Activated CD4-positive, alpha-beta T cell treated with anti-CD3 and anti-CD28 coated beads, Interleukin-2, amount 50 U/mL, for 16 hours (primary cell): ENCODE measurements at places on chromosomes 6 and 20.

- DNase-seq = no peak
Observed at GRCh38 chr20:20488388-20488787, 120.5 kb downstream of the INSM1 start.

GRCh38 chr6:30121446-30122366 lies 8.8 kb upstream of the TRIM31 start:
- DNase-seq = no peak

GRCh38 chr20:13149371-13150105 lies 71.5 kb upstream of the ISM1 start:
- DNase-seq = no peak

DNA sequence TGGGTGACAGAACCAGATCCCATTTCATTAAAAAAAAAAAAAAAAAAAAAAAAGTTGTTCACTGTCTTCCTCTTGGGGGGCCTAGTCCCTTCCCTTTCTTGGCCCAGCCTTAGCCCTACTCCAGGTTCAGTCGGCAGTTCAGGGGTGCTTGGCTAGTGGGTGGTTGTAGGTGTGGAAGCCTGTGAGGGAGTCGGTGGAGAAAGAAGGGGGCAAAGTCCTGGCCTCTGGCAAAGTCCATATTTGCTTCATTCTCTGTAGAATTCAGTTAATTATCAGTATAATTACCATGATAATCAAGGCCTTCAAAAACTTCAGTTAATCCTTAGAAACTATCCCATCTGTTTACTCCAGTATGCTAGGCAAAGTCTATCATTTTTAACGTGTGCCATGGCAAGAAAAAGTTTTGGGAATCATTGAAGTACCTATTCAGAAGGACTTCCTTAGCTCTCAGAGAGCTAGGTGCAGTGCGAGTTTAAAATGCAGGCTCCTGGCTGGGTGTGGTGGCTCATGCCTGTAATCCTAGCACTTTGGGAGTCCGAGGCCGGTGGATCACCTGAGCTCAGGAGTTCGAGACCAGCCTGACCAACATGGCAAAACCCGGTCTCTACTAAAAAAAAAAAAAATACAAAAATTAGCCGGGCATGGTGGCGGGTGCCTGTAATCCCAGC lies 205.7 kb upstream of the ARG1 start:
- DNase-seq = no peak

GRCh38 chr20:35768731-35769664 lies 2.8 kb upstream of the PHF20 start:
- DNase-seq = peak; percentile 59

DNA sequence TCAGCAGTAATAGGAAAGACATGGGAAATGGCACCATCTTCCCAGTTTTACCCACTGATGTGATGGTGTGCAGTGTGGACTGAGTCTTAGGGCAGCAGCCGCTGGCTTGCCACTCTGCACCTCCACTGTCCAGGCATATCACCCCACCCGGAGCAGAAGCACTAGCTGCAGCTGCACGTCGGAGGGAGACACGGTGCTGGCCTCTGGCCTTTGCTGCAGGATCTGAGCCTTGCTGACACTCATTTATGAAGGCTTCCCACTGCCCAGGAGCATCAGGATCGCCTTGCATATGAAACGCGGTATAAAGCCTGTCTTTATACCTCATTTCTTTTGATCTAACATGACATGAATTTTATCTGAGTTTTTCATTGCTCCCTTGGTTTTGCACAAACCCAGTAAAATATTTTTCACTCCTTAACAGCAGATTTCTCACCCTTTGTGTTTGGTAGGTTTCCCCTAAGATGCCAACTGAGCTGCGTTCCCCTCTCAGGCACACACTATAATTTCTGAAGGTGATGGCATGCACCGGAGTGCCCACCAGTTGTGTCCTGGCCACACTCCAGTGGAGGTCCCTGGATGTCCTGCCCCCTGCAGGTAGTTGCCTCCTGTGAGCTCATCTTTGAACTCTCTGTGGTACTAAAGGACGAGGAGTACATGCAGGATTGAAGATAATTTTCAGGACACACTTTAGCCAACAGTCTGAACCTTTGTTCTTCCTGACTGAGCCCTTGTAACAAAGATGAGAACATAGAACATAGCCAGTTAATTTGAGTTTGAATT lies 9.0 kb upstream of the EXOC2 start:
- DNase-seq = no peak

DNA sequence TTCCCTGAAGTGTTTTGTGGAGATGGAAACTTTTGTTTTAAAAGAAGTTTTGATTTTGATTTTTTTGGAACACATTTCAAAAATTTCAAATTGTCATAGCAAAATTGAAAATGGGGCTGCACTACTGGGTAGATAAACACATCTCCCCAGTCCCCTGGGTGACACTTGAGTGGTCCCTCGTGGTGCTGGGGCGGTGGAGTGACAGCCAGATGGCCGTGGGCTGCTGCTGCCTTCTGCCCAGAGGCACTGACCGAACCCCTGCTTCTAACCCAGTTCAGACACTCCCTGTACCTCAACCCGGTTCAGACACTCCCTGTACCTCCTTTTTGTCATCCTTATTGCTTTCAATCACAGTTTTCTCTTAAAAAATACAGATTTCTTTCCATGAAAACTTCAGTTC lies 69.9 kb upstream of the SYNJ2 start:
- DNase-seq = no peak

GRCh38 chr6:24149296-24149695 lies 23.3 kb downstream of the NRSN1 start:
- DNase-seq = no peak

- DNase-seq = no peak
Observed at GRCh38 chr6:166737261-166737660, 110.2 kb upstream of the RPS6KA2 start.

- DNase-seq = peak; percentile 51
Observed at GRCh38 chr20:41436679-41437078, 70.1 kb upstream of the EMILIN3 start.

DNA sequence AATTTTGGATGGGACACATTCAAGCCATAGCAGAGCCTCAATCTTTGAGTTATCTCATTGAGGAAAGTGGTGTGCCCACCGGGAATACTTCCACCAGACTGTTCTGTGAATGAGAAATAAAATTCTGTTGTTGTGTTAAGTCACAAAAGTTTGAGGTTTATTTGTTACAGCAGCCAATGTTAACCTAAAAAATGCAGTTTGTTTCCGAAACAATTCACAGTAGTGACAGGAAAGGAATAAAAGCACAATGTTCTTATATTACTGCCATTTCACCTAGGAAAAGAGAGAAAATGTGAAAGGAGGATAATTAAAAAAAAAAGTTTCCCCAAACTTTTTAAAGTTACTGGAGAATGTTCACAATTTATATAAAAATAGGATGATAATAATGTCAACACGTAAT lies 344.6 kb downstream of the CD83 start:
- DNase-seq = no peak

DNA sequence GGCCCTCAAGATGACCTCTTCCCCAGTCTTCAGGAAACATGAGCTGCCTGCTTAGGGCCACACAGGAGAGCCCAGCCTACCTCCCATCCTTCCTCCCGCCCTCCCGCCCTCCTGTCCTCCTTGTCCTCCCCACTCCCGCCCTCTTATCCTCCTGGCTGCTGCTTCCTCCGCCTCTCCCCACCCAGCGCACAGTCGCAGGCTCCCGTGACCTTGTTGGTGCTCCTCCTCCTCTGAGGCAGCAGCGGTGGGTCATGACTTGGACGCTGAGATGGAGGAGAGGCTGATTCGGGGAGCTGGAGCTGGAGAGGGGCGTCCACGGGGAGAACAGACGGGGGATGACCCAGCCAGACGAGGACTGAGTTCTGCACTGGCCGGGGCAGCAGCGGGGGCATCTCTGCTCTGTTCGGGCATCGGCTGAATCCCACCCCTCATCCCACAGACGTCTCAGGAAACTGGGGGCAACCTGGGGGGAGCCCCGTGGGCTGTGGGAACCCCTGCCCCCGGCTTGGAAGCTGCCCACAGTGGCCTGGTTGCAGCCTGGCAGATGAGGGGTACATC lies 32.4 kb downstream of the CHRNA4 start:
- no peak for DNase-seq

- no peak for DNase-seq
Observed at GRCh38 chr20:31523361-31524283, 9.4 kb downstream of the HM13 start.

DNA sequence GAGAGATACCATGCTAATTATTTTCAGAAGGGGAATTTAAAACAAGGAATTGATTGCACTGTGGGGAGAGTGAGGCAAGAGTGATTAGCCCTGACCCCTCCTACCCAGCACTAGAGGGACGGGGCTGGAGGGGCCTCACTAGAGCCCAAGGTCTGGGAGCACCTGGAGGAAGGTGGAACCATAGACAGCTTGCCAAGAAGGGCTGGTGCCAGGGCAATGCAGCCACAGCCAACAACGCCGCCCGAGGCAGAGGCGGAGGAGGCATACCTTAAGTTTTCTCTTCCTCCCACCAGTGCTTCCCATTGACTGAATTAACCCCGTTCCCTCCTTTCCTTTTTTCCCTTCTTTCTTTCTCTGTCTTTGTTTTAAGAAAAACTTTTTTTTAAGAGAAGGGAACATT lies 40.0 kb downstream of the IYD start:
- DNase-seq = no peak

GRCh38 chr6:1070085-1070521 lies 241.8 kb upstream of the FOXQ1 start:
- DNase-seq = no peak

DNA sequence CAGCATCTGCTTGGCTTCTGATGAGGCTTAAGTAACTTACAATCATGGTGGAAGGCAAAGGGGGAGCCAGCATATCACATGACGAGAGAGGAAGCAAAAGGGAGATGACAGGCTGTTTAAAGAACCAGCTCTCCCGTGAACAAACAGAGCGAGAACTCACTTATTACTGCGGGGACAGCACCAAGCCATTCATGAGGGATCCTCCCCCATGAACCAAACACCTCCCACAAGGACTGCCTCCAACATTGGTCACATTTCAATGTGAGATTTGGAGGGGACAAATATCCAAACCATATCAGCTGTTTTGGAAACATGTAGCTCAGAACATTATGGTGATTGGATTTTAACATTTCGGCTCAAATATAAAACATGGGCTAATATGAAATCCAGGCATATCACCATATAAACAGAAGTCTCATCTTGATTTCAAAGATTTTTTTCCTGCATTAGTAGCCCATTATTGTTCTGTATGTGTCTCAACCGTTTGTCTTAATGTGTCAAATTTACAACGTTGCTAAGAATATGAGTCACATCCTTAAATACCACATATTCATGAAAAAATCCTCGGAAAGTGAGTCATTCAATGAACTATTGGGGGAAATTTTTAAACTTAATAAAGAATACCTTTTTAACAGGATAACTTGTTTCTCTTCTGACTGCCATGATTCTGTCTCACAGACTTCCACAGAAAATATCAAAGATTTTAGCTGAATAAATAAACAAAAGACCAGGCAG lies 894.3 kb downstream of the TFAP2A start:
- peak; percentile 34 for DNase-seq

- DNase-seq = no peak
Observed at GRCh38 chr20:49397525-49397924, 84.9 kb downstream of the KCNB1 start.

DNA sequence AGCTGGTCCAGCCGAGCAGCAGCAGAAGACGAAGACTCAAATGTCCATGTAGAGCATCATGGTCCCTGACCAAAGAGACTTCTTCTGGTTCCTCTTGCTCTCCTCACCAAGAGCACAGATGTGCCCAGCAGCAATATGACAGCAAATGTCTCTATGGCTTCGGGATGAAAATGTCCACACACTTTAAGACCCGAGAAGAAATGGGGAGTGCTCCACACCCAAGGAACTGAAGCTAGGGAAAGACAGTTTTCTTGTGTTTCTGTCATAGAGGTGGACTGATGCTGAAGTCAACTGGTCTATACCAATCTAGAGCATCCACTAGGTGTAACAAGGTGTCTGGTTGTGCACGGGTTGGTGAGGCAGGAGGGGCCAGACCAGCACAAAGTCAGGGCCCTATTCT lies 4.5 kb upstream of the CPNE1 start:
- no peak for DNase-seq

GRCh38 chr20:51697096-51697826 lies 70.9 kb downstream of the ATP9A start:
- no peak for DNase-seq
